ENCODE measurements at places on chromosomes 6 and 20.

DNA sequence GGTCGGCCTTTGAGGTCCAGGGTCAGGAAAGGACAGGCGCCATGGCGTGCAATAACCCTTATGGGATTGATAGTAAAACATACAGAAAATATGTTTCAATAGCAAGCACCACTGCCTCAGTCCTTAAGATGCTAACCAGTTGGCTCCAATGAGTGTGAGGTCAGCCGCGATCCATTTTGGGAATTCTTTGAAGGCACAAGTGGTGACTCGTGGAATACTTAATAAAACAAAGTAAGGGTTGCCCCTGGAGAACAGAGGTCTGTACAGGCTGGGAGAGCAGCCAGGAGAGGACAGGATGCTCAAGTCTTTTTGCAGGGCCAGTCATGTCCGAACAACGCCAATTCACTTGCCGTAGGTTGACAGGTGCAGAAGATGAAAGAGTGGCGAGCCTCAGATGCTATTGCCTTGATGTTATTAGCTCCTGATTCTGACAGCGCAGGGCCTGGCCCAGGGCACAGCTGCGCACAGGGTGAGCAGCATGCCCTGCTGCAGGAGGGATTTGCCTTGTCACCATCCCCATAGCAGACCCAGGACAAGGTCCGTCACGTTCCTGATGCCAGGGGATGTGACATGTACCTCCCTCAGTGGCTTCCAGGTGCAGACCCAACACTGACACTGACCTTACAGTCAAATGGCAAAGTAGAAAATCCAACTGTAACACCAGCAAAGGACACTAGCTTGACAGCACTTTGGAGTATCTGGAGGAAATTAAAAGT lies 21.8 kb downstream of the SYNDIG1 start:
- DNase-seq = no peak

DNA sequence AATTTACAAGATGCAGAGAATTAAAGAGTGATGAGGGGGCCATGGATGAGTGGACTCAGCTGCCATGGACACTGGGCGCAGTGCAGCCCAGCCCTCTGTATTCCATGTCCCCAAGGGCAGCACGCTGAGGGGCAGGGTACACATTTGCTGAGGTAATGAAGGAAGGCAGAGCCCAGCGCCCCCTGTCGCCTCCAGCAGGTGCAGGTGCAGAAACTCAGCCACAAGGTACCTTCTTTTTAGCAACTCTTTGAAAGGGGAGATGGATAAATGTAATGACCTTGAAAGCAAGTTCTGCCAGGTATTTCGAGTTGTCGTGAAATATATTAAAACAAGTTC lies 7.1 kb downstream of the CD93 start:
- DNase-seq = no peak

DNA sequence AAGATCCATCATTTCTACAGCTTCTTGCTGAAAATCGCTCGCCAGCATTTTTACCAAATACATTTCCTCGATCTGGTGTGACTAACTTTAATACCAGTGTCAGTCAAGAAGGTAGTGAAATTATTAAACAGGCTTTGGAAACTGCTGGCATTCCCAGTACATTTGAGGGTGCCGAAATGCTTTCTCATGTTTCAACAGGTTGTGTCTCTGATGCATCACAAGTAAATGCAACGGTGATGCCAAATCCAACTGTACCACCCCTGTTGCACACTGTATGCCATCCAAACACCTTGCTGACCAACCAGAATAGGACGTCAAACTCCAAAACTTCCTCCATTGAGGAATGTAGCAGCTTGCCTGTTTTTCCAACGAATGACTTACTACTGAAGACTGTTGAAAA lies 64.4 kb upstream of the SMIM8 start:
- no peak for DNase-seq

DNA sequence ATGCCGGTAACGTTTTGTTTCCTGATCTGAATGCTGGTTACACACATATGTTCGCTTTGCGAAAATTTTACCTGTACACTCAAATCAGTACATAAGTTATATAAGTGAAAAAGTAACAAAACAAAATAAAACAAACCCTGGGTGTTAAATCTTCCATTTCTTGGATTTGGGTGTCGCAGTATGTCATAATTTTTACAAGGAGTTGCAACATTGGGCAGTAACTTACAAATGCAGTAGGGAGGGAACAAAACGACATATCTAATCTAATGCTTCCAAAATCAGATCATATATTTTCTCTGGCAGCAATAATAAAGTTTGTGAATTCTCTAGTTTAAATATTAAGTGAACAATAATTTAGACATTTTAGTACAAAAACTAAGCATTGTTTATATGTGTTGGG lies 25.2 kb downstream of the SNX14 start:
- DNase-seq = no peak

GRCh38 chr6:140711019-140711613 lies 1336.7 kb upstream of the CITED2 start:
- no peak for DNase-seq

GRCh38 chr6:13655700-13656099 lies 40.6 kb downstream of the NOL7 start:
- no peak for DNase-seq

GRCh38 chr20:42252116-42252515 lies 633.9 kb upstream of the CHD6 start:
- no peak for DNase-seq

DNA sequence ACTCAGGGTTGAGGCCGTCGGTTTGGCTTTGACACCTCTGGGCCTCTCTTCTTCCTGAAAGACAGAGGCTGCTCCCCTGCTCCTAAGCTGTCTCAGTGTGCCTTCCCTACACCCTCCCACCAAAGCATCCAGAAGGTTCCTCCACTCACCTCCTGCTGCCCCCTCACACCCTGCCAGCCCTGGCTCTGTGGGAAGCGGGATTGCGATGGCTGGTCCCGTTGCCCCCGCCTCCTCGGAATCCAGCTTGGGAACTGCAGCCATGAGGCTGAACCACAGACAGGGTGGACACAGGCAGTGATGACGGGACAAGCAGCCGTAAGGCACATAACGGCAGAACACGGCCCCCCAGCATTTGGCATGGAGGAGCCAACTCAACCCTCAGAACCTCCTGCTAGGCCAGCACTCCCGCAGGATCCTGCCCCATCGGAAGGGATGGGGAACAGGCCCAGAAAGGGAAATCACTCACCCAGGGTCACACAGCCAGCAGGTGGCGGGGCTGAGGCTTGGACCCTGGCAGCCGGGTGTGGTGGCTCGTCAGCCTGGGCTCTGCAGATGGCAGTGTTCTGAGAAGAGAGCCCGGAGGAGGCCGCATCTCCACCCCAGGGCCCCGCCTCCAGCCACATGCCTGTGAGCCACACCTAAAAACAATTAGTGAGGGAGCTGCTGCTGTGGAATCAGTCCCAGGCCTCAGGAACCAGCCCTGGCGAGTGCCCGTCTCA lies 139.6 kb downstream of the PHACTR3 start:
- DNase-seq = no peak

DNA sequence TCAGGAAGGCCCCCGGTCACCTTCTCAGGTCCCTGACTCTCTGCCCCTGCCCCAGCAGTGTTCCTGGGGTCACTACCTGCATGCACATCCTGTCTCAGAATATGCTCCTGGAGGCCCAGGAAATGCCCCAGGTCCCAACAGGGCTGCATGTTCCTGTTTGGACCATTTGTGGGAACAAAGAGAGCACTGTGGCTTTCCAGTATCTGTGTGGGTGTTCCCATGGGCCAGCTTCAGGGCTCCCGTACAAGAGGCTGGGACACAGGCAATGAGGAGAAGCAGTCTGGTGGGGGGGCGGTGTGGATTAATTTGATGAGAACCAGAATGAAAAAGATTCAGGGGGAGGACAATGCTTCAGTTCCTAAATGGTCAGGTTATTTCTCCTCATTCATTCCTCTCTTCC lies 61.5 kb upstream of the GGTLC1 start:
- no peak for DNase-seq

- no peak for DNase-seq
Measured at GRCh38 chr6:4571011-4571410, 205.2 kb upstream of the CDYL start.

DNA sequence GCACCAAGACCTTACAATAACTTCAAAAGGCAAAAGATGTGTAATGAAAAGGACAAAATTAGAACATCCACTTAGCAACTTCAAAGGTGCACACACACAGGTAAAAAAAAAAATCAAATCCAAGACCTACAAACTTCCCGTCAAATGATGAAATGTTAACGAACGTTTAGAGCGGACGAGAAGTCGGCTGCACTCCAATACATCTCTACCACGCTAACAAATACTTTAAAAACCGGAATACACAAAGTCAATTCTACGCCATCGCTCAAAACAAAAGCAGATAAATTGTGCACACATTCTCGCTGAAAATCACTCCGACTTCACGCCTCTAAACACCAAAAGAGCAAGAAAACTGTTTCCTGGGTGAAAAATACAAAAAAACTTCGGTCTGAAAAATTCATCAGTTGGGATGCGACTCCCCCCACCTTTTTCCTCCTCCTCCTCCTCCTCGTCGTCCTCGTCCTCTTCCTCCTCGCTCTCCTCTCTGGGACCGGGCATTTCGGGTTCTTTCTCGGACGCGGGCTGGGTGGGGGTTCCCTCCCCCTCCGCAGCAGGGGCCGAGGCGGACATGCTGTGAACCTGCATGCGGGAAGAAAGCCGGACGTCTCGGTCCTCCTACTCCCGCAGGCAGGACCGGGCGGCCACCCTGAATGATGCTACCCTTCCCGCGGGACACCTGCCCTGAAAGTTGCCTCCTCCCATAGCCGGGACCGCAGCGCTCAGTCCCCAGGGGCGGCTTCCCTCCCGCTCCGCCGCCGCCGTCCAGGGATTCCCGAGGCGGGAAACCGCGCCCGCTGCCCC lies 712 bp downstream of the DEK start:
- no peak for DNase-seq

- no peak for DNase-seq
Measured at GRCh38 chr6:44548319-44548718, 160.8 kb downstream of the CDC5L start.

- DNase-seq = no peak
Measured at GRCh38 chr6:116066789-116067188, 6.1 kb upstream of the FRK start.

- no peak for DNase-seq
Measured at GRCh38 chr6:548517-548916, 108.4 kb downstream of the HUS1B start.

GRCh38 chr6:21836277-21836676 lies 242.7 kb downstream of the SOX4 start:
- no peak for DNase-seq

GRCh38 chr6:42441697-42442081 lies 10.0 kb downstream of the TRERF1 start:
- DNase-seq = no peak

GRCh38 chr20:24605937-24606455 lies 136.6 kb downstream of the SYNDIG1 start:
- DNase-seq = no peak

GRCh38 chr20:41669708-41670263 lies 51.6 kb upstream of the CHD6 start:
- DNase-seq = no peak

DNA sequence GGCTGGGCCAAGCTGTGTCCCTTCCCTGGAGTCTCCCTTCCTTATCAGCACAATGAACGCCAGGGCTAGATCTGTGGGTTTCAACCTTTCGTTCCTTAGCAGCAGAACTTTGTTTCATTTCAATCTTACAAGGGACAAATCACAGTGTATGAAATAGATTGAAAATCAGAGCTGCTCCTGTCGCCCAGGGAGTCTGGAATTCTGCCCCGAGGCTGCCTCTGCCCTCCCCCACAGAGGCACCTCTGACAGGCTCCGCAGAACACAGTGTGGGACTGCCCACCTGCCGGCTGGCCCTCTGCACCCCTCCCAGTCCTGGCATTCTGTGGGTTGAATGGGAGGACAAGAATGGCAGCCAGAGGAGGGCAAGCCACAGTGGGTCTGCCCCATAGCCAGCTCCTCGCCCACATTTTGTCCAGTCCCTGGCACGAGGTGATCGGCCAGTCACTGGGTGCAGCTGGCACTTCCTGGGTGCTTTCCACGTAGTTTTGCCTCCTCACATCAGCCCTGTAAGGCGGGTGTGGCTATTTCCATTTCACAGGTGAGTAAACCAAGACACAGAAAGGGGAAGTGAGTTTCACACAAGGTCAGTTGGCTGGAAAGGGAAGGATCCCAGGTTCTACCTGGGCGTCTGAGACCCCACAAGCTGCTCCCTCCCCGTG lies 26.1 kb downstream of the MANBAL start:
- DNase-seq = no peak

GRCh38 chr6:20978151-20978614 lies 443.9 kb downstream of the CDKAL1 start:
- no peak for DNase-seq

- no peak for DNase-seq
Measured at GRCh38 chr20:16551607-16552006, 21.6 kb downstream of the KIF16B start.

DNA sequence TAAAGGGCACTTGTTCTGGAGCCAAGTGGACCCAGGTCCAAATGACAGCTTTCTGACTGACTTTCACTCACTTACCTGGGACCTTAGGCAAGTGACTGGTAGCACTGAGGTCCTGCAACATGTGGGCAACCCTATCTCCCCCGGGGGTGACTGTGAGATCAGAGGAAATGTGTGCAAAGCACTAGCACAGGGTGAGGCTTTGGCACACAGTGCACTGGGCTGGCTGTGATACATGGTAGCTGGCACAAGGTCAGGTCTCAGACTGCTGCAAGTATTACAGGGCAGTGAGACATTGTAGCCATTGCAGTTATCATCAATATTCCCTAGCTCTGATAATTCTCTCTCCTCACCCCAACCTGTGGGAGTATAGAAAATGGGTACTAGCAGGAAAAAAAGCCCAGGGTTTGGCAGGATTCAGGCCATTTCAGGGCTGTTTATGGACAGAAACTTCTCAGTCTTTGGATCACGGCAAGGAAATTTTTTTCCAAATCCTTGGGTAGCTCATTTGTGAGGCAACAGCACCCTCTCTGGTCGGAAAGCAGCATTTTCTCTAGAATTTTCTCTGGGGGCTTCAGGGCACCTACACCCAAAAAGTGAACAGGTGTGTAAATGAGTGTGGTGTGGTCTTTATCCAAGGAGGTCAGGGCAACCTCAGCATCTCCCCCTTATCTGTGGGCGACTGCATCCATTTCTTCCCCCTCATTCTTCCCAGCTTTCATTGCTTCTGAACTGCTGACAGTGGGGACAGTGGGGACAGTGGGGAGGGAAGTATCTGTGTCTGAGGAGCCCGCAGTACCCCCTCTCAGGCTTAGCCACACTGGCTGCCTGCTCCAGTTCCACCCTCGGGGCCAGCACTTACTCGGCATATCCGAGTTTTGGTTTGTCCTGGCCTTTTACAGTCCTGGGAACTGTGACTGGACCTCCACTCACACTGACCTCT lies 148.7 kb upstream of the PHACTR3 start:
- DNase-seq = no peak
